ENCODE measurements at places on chromosomes 6 and 20.

DNA sequence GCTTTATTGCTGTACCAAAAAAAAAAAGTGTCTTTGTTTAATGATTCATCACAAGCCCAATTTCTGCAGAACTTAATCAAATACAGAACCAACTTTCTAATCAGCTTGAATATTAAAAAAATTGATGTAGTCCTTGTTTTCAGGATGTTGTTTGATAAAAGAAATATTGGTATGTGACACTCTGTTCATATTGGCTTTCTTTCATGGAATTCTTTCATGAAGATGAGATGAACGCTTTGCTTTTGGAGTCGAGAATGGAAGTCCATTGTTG lies 184.3 kb downstream of the ZNF217 start:
- no peak for DNase-seq

DNA sequence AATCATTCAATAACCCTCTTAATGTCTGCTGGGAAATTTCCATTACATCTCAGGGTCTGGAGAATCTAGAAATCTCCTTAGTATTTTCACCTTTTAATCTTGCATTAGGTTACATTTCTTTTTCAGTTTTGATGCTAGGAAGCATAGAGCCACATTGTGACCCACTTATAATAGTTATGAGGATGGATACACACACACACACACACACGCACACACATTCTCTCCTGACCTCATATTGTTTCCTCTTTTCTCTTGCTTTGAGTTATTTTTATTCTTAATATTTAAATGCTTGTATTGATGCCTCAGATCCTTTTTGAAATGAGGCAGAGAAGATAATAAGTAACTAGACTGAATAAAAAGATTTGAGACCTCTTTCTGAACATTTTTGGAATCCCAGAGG lies 128.4 kb downstream of the KLHL32 start:
- DNase-seq: no peak

DNA sequence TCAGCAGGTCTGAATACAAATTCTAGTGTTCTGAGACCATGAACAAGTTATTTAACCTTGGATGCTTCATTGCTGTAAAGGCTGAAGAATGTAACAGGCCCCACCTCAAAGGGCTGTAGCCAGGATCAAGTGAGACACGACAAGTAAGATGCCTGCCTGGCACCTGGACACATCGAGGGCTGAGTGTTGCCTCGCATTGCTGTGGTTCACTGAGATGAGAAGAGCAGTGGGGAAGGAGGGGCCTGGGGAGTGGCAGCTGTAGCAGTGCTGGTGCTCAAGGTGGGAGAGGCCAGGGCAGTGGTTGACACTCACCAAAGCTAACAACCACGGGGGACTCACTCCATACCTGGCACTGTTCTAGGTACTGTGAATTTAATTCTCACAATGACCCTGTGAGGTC lies 187.8 kb downstream of the KIF16B start:
- no peak for DNase-seq

- DNase-seq: no peak
These were observed 11.5 kb downstream of the BPI start for GRCh38 chr20:38315290-38315966.

DNA sequence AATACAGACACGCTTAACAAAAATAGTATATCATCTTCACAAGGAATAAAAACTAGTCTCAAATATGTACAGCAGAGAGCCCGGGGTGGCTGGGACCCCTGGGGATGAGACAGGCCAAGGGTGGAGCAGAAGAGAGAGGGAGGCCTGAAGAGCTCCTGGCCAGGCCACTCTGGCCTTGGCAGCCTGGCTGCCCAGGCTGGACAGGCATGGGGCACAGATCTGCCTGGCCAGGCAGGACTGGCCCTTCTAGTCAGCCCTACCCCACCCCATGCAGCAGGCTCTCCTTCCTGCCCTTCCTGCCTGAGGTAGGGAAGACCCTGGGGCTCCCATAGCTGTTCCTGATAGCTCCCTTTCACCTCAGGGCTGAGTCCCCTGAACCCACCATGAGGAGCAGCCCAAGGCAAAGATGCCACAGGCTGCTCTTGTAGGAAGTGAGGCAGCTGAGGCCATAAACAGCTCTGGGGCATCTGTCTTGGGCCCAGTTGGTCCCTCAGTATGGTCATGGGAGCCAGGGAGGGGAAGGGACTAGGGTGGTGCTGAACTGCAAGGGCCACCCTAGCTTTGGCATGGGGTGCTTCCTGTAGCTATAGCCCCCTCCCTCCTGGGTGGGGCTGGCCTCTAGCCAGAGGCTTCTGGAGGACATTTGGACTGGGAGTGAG lies 27.1 kb downstream of the COX4I2 start:
- no peak for DNase-seq

DNA sequence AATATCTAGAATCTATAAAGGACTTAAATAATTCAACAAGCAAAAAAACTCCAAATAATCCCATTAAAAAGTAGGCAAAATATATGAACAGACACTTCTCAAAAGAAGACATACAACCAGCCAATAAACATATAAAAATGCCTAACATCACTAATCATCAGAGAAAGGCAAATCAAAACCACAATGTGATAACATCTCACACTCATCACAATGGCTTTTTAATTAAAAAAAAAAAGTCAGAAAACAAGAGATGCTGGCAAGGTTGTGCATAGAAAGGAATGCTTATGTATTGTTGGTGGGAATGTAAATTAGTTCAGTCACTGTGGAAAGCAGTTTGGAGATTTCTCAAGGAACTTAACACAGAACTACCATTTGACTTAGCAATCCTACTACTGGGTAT lies 979.6 kb upstream of the MAP3K7 start:
- DNase-seq: no peak

DNA sequence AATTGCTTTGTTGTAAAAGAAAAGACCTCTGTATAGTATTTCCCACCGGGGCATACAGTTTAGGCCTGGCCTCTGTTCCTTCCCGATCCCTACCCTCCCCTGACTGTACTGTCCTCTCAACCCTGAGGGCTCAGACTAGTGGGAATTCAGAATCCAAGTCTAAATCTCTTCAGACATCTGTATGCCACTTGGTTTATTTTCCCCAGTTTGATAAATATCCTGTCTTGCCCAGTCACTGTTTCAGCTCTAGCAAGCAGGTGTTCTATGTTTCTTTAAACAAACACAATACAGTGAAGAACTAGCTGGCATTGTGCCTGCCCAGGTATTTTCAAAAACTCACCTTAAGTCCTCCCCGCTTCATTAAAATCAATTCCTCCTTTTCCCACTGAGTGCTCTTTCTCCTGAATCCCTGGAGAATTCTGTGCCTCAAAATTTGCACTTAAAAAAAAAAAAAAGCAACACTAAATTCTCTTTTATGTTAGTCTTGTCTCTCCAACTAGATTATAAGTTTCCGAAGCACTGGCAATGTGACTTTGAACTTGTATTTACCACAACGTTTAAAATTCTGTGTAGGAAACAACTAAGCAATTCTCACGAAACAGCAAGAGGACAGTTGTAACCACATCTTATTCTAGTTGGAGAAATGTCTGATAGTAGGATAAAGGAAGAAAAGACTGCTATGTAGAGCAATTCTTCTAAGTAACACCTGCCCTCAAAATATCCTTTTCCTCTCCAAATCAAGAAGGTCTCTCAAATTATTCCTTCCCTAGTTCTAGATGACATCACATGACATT lies 112.0 kb upstream of the CARMIL1 start:
- DNase-seq: no peak

DNA sequence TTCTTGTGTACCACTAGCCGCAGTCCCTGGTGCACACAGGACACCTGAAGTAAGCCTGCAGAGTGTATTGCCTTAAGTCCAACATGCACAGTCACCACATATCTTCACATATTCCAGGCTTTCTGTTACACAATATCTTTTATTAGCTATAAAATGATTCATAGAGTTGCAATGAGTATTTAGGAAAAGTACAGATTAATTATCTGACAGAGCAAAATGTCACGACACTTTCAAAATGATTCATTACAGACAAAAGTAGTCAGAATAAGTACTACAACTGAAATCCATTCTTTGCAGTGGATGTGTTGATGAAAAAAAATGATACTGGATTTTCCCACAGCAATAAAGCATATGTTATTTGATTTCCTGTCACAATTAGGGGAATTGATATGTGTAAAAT lies 199.5 kb upstream of the ASCC3 start:
- DNase-seq: no peak

DNA sequence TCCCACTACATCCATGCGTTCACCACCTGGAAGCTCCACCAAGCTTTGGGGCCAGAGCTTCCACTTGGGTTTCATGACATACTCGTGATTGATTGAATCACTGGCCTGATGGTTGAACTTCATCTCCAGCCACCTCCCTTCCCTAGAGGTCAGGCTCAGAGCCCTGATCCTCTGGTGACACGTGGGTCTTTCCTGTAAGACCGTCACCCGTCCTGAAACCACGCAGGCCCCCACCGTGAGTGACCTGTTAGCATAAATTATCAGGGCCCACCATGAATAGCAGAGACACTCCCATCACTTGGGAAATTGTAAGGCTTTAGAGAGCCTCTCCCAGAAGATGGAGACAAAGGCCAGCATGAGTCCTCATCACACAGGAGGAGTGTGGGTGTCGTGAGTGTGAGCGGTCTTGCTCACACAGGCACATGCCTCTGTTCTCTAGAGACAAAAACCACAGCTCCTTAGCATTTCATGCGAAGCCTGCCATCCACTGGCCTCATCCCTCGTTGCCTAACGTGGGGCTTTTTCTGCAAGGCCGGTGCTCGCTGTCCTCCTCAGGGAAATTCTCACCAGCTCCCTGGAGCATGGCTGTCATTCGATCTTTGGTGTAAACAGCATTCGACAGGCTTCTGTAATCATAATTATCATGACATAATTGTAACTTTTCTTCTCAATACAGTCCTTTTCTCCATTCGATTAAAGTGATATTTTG lies 65.1 kb upstream of the DUSP22 start:
- DNase-seq: no peak

DNA sequence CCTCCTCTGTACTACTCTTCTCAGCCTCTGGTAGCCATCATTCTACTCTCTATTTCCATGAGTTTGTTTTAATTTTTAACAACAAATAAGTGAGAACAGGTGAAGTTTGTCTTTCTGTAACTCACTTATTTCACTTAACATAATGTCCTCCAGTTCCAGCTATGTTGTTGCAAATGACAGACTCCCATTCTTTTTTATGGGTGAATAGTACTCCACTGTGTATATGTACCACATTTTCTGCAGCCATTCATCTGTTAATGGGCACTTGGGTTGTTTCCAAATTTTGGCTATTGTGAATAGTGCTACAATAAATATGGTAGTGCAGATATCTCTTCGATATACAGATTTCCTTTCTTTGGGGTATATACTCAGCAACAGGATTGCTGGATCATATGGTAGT lies 73.7 kb upstream of the TNFRSF21 start:
- no peak for DNase-seq

All from stimulated activated CD4-positive, alpha-beta T cell treated with anti-CD3 and anti-CD28 coated beads, Interleukin-15, amount 100 ng/mL, for 1 hour (primary cell).